GM04503 (cell line): ENCODE measurements at places on chromosomes 1 and 21.

DNA sequence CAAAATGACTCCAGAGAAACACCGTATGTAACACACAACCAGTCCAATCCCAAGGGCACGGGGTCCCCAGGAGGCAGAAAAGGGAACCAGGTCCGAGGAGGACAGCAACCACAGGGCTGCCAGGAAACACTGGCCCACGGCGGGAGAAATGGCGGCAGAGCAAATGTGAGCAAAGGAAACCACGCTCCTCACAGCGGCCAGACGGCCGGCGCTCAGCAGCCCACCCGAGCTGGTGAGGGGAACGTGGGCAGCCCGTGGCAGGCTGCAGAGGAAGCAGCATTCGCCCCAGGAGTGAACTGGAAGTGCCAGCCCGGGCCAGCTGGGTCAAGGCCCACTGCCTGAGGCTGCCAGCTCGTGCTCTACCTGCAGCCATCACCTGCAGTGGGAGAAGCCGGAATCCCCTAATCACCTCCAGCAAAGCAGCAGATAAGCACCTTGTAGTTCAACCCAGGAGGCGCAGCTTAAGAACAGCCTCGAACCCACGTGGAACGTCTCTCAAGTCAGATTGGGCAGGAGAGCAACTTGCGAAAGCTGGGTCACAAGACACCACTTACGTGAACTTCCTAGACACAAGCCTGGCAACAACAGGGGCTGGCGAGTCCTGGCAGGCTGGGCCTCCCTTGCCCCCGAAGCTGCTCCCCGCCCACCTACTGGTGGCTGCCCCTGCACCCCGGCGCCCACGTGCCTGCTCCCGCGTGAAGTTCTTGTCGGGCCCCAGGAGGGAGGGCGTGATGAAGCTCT lies 6.7 kb downstream of the SLC19A1 start:
- DNase-seq = no peak

DNA sequence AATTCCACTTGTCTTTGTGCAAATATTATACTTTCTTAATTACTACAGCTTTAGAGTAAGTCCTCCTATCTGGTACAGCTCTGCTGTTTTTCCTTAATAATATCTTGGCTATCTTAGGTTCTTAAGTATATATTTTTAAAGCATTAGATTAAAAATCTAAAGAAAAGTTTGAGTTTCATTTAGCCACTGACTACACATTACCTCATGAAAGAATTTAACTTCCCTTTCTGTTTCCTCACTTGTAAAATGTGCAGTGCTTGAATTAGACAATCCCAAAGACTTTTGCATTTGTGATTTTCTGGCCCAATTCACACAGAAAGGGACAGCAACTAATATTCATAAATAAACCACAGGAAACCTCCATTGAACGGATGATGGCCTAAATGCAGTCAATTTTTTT lies 126.4 kb upstream of the SAMSN1 start:
- DNase-seq = no peak

DNA sequence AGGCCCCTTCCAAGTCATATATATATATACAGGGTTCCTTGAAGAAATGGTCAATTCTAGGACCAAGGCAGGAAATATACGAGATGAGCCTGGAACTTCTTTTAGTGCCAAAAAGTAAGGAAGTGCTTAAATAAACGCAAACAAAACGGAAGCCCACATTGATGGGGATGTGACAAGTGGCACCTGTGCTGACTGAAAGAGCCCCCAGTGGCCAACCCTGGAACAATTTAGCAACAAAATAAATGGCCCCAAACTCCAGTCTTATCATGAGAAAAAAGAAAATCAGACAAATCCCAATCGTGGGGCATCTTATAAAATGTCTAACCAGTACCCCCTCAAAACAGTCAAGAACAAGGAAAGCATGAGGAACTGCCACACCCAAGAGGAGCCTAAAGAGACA lies 17.7 kb downstream of the PLA2G5 start:
- no peak for DNase-seq

- DNase-seq = peak; percentile 88
These were observed 16.4 kb upstream of the TARBP1 start for GRCh38 chr1:234495231-234495990.

- DNase-seq = no peak
These were observed 730 bp downstream of the NOS1AP start for GRCh38 chr1:162070094-162070748.

- no peak for DNase-seq
These were observed 20.0 kb downstream of the ZBTB40 start for GRCh38 chr1:22471610-22472009.

GRCh38 chr1:212746546-212746945 lies 45.0 kb downstream of the NSL1 start:
- no peak for DNase-seq

DNA sequence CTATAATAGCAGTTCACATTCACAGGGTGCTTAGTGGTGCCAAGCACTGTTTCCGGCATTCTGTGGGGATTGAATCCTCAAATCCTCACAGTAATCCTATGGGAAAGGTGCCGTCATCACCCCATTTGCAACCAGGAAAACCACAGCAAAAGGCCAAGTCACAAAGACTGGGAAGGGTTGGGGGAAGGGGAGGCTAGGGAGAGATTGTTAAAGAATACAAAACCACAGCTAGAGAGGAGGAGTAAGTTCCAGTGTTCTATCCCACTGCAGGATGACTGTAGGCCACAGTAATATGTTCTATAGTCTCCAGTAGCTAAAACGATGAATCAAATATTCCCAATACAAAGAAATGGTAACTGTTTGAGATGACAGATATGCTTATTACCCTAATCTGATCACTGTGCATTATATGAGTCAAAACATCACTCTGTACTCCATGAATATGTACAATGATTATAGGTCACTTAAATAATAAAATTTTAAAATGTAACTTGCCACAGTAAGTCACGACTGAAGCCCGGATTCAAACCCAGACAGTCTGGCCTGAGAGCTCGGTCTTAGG lies 256.8 kb downstream of the TOMM20 start:
- DNase-seq = no peak

GRCh38 chr1:224109981-224110380 lies 3.9 kb upstream of the FBXO28 start:
- DNase-seq = no peak

DNA sequence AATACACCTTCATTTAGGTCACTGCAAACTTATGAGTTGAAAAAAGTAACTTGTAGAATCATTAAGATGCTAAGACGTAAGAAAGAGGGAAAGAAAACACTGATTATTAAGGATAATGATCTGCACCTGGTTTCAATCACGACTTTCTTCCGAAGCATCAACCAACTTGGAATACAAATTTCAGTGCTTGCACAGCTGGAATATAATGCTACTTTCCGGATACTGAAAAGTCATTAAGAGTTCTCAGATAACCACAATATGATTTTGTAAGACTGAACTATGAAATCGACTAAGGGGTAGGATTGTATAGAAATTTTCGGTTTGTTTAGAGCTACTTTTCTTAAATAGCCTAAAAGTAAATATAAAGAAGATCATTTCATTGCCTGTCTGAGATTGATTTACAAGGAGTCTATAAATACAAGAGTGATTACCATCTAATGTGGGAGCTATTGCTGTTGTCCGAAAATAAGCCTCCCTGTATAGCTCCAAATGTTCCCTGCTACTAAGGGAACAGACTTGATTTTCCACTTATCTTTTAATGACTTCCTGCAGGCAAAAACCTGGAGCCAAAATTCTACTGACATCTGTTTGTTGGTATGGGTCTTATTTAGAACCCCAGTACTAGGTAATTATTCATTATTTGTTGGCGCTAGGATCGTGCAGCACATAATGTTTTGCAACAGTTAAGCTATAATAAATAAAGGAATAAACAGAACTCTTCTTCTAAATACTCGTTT lies 673.3 kb downstream of the KCNT2 start:
- no peak for DNase-seq

- DNase-seq = no peak
These were observed 58.4 kb downstream of the ASH1L start for GRCh38 chr1:155504207-155504606.

DNA sequence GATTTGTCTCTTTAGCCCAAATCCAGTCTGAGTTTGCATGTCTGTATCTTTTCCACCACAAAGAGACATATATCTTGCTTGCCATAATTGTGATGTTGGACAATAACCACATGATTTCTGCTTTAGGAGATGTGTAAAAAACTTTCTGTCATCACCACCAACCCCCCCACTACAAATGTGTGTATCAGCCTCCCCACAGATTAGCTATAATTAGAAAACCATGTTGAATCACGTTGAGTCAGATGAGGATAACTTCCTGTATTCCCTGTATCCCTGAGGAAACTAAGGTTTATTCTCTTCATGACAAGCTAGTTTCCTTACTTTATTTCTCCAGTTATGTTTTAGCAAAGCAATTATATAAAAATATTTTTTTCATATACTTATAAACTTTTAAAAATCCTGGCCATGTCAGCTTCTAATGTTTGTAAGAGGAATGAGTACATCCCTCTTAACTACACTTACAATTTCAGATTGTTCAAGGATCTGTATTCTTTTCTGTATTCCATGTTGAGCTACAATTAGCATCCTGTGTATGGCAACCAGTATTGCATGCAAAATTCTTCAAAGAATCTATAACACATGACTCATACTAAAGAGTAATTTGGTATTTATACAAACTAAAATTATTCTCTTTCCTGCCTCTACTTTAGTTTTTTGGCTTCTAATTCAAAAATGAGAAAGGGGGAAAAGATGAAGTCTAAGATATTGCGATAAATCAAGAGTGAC lies 143.0 kb downstream of the FMN2 start:
- DNase-seq = peak; percentile 66

- DNase-seq = no peak
These were observed 25.6 kb downstream of the SYT11 start for GRCh38 chr1:155884982-155885381.

- DNase-seq = peak; percentile 11
These were observed 43.3 kb upstream of the TSHB start for GRCh38 chr1:114986286-114986685.

- DNase-seq = no peak
These were observed 15.9 kb upstream of the RNF187 start for GRCh38 chr1:228471154-228471761.

DNA sequence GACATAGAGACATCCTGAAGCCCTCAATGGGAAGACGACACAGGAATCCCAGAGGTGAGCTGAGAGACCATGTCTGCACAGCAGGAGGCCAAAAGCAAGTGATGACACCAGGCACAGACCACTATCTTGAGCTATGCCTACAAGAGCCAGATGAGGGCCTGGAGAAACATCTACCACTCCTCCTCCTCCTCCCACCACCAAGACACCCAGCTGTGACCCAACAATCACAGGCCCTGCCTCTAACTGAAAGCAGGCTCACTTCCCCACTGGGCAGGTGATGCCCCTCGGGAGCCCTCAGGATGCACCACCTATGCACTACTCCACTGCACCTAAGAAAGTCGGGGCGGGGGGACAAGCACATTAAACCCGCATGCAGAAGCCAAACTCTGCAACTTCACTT lies 16.5 kb downstream of the TADA1 start:
- DNase-seq = no peak

GRCh38 chr1:183209533-183210158 lies 23.6 kb downstream of the LAMC2 start:
- peak; percentile 83 for DNase-seq

DNA sequence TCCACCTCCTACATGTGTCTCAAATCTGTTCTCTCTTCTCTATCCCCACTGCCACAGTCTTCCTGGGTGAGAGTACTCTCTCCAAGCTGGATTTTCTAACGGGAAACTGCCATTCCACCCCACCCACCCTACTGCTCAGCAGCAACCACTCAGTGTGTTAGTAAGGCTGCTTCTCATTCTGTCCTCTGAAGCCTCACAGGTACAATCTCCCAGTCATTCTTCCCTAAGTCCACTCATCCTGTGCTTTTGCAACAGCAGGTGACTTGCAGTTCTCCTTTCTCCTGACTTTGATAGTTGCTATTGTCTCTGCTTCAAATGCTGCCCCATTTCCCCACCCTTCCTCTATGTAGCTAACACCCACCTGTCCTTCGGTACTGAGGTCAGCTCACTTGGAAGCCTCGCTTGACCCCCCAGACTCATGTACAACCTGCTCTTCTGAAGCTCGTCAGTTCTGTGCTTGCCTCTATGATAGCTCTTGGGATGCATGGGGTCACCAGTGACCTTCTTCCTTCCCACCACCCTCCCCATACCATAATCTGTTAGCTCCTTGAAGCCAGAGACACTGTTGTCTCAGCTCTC lies 188.9 kb downstream of the RRAGC start:
- no peak for DNase-seq
